ENCODE measurements at places on chromosomes 4 and X.

DNA sequence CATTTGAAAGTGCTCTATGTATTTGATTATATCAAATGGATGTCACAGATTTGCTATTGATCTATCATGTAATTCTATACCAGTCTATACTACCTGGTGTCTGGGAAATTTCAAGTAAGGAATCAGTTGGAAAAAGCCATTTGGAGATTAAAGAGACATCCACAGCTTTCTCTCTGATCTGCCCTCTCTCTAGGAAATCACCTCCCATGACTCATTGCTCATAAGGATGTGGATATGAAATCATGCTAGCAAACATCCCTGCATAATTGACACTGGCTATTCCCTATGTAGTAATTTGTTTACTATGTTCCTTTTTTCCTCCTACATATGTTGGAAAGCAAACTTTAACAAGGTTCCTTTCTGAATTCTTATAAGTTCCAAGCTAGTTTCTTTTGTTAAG, 94.3 kb downstream of the TEX13A start:
- H3K4me1 ChIP-seq, result no peaks in the 10 kb centered on the region
- H3K27me3 ChIP-seq, result no peaks in the 10 kb centered on the region
- H3K4me3 ChIP-seq, result no peak overlapping the region

GRCh38 chr4:184666670-184667069, 17.1 kb downstream of the PRIMPOL start:
- H3K4me1 ChIP-seq, result no peaks in the 10 kb centered on the region
- peaks cover 34% of the 10 kb centered on the region for H3K36me3 ChIP-seq
- no peak overlapping the region for H3K27ac ChIP-seq
- H3K4me3 ChIP-seq, result no peak overlapping the region
- no peaks in the 10 kb centered on the region for H3K27me3 ChIP-seq

GRCh38 chr4:160709546-160709945, 1454.3 kb downstream of the FSTL5 start:
- no peaks in the 10 kb centered on the region for H3K27me3 ChIP-seq
- no peaks in the 10 kb centered on the region for H3K4me1 ChIP-seq
- H3K4me3 ChIP-seq, result no peak overlapping the region

- H3K27ac ChIP-seq, result no peak overlapping the region
- H3K36me3 ChIP-seq, result no peaks in the 10 kb centered on the region
- H3K27me3 ChIP-seq, result peaks cover 4% of the 10 kb centered on the region
- H3K4me3 ChIP-seq, result no peak overlapping the region
- DNase-seq, result no peak
These were observed 47.5 kb upstream of the TRIM2 start for GRCh38 chr4:153156721-153157120.

DNA sequence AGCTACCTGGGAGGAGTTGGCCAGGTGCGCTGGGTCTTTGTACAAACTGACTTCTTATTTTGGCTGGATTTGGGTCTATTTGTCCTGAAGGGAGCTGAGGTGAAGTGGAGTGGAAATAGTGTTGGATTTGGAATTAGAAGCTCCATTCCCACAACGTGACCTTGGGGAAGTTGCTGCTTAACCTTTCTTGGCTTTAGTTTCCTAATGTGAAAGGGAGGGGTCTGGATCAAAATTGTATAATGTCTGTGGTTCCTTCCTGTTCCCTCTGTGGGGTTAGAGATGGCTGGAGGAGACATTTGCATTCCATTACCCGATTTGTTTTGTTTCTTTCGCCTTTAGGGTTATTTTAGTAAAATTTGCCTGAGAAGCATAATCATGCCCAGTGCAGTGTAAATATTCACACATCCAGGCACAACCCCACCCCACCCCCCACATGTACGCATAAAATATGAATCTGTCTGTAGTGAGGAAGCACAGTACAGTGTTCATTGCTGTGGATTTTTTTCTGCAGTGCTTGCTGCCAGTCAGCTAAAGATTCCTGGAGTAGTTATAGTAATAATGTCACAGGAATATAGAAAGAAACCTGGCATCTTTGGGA, 21.5 kb downstream of the JADE1 start:
- peaks cover 30% of the 10 kb centered on the region for H3K4me1 ChIP-seq
- no peaks in the 10 kb centered on the region for H3K27me3 ChIP-seq
- H3K4me3 ChIP-seq, result no peak overlapping the region
- no peak overlapping the region for H3K27ac ChIP-seq

DNA sequence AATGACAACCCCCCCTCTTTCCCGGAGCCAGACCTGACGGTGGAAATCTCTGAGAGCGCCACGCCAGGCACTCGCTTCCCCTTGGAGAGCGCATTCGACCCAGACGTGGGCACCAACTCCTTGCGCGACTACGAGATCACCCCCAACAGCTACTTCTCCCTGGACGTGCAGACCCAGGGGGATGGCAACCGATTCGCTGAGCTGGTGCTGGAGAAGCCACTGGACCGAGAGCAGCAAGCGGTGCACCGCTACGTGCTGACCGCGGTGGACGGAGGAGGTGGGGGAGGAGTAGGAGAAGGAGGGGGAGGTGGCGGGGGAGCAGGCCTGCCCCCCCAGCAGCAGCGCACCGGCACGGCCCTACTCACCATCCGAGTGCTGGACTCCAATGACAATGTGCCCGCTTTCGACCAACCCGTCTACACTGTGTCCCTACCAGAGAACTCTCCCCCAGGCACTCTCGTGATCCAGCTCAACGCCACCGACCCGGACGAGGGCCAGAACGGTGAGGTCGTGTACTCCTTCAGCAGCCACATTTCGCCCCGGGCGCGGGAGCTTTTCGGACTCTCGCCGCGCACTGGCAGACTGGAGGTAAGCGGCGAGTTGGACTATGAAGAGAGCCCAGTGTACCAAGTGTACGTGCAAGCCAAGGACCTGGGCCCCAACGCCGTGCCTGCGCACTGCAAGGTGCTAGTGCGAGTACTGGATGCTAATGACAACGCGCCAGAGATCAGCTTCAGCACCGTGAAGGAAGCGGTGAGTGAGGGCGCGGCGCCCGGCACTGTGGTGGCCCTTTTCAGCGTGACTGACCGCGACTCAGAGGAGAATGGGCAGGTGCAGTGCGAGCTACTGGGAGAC, 1.6 kb downstream of the PCDH10 start:
- no peaks in the 10 kb centered on the region for H3K36me3 ChIP-seq
- peaks cover 83% of the 10 kb centered on the region for H3K27me3 ChIP-seq
- peak overlapping the region; percentile 47 for H3K4me3 ChIP-seq
- no peak overlapping the region for H3K27ac ChIP-seq

GRCh38 chr4:57044996-57045395, 65.2 kb downstream of the IGFBP7 start:
- no peaks in the 10 kb centered on the region for H3K27me3 ChIP-seq
- H3K4me3 ChIP-seq, result no peak overlapping the region
- DNase-seq, result no peak

- no peak for DNase-seq
- no peak overlapping the region for H3K27ac ChIP-seq
- no peak overlapping the region for H3K4me3 ChIP-seq
- no peaks in the 10 kb centered on the region for H3K36me3 ChIP-seq
These were observed 56.9 kb downstream of the OTC start for GRCh38 chrX:38409289-38409688.

GRCh38 chrX:132144061-132144460, 16.2 kb upstream of the FRMD7 start:
- no peaks in the 10 kb centered on the region for H3K36me3 ChIP-seq
- H3K27ac ChIP-seq, result no peak overlapping the region
- DNase-seq, result no peak
- no peak overlapping the region for H3K4me3 ChIP-seq
- H3K4me1 ChIP-seq, result no peaks in the 10 kb centered on the region

DNA sequence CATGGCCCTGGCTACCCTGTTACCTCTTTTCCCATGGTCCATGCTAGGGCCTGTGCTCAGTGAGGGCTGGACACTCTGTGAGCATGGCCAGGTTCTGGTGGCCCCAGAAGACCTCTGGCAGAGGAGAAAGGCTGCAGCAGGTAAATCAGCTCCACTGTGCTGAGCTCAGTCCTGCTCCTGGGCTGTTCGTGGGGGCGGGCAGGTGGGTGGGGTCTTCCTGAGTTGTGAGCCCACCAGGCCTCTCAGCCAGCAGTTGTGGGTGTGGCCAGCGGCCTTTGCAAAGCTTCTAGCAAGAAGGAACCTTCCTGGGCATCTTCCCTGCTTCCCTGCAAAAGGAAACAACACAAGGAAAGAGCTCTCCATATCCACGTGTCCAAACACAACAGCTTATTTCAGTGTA, 85.3 kb upstream of the STX18 start:
- H3K4me1 ChIP-seq, result peaks cover 4% of the 10 kb centered on the region
- no peak overlapping the region for H3K4me3 ChIP-seq
- H3K27ac ChIP-seq, result no peak overlapping the region
- no peak for DNase-seq
- H3K27me3 ChIP-seq, result no peaks in the 10 kb centered on the region

- no peaks in the 10 kb centered on the region for H3K36me3 ChIP-seq
- no peaks in the 10 kb centered on the region for H3K4me1 ChIP-seq
- no peak overlapping the region for H3K27ac ChIP-seq
- no peaks in the 10 kb centered on the region for H3K27me3 ChIP-seq
- DNase-seq, result no peak
- H3K4me3 ChIP-seq, result no peak overlapping the region
These were observed 184.9 kb downstream of the PCDH18 start for GRCh38 chr4:137347371-137347770.

Data from suprapubic skin (tissue), 4 donors.